Mesendoderm (in vitro differentiated cells): ENCODE measurements at places on chromosomes 5 and 9.

- no peak for DNase-seq
Measured at GRCh38 chr5:15285901-15286583, 213.9 kb upstream of the FBXL7 start.

DNA sequence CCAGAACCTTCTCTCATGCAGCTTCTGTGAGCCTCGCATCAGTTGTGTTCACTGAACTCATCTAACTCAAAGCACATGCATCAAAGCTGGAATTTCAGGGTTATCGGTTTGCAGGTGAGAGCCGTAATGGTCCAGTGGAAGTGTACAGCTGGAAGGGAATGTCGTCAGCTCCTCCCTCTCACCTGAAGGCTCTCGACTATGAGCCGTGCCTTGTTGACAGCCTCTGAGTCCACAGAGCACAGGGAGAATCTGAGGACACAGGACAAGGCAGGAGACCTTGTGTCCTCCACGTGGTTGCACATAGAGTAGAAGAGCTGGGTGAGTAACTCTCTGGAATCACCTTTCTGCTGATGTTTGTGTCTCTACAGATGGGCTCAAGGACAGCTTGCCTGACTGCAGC is 38.8 kb downstream of the PROP1 start:
- no peak for DNase-seq

GRCh38 chr9:21481470-21482056 is 550 bp downstream of the IFNE start:
- DNase-seq = no peak

- DNase-seq = no peak
Measured at GRCh38 chr5:95729115-95730010, 1.8 kb upstream of the RHOBTB3 start.

- peak; percentile 6 for DNase-seq
Measured at GRCh38 chr5:144236499-144236898, 65.8 kb downstream of the KCTD16 start.

DNA sequence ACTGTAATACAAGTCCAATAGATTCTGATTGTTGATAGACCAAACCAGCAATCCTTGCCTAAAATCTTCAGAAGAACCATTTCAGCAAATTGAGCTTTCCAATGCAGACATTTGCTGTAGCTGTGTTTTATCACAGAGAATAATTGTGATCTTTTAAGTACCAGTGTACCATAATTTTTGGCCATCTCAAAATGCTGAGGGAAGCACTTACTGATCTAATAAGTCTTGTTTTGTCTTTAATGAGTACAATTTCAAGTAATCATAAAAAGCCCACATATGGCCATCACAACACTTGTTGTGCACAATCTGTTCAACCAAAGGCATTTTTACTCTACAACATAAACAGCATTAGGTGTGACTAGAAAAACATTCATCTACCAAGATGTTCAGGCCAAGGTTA is 159.9 kb downstream of the FBXL17 start:
- no peak for DNase-seq

- no peak for DNase-seq
Measured at GRCh38 chr5:68711293-68712200, 382.3 kb upstream of the SLC30A5 start.

GRCh38 chr5:159951834-159952233 is 35.6 kb downstream of the ADRA1B start:
- no peak for DNase-seq
